Ovary (tissue), 10 donors: ENCODE measurements at places on chromosomes 13 and 19. TPM values are rescaled to one million over a fixed set of nuclear protein-coding genes. Genes with fewer than 3 reads are reported as not detected.

The ZNF723 gene
- not detected for total RNA-seq

The LRG1 gene
- total RNA-seq: 7.6 TPM

The CCDC169 gene
- total RNA-seq: 0.90 TPM

The ETV2 gene
- 1.1 TPM for total RNA-seq

The COMP gene
- 0.17 TPM for total RNA-seq
